HFFc6 (cell line): ENCODE measurements at places on chromosomes 13 and 19. TPM values are rescaled to one million over a fixed set of nuclear protein-coding genes. Genes with fewer than 3 reads are reported as not detected.

The SIAH3 gene
- not detected in 3 replicates for total RNA-seq

The ARL11 gene
- total RNA-seq: not detected in 3 replicates

The BABAM1 gene
- 105 to 129 TPM (median 109 TPM) in 3 replicates for total RNA-seq

The FGF21 gene
- not detected in 3 replicates for total RNA-seq

The WDR18 gene
- total RNA-seq: 47.5 to 53.6 TPM (median 50.6 TPM) in 3 replicates

The APOC4 gene
- not detected in 3 replicates for total RNA-seq

The HSPB6 gene
- total RNA-seq: 37.0 to 92.0 TPM (median 78.7 TPM) in 3 replicates

The CLEC17A gene
- not detected in 2 replicates for total RNA-seq

GRCh38 chr13:59979589-59979988 is 184.1 kb downstream of the DIAPH3 start:
- DNase-seq: no peak

DNA sequence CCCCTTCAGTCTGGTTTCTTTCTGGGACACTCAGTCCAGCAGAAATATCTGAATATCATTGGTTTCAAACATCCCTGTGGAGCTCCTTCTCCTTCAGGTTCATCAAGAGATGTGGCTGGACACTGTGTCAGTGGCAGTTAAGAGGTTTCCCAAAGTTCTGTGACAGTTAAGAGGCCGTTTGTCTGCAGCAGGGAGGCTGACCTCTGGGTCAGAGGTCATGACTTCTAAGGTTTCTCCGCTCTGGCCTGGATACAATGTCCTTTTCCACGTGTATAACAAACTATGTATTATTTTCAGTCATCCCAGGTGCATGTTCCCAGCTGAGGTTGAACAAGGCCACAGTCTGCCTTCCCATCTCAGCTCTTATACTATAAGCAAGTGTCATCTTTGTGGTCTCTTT is 174.9 kb downstream of the B3GLCT start:
- DNase-seq: no peak

GRCh38 chr19:2462635-2463421 is 6.1 kb upstream of the LMNB2 start:
- DNase-seq: peak; percentile 98

DNA sequence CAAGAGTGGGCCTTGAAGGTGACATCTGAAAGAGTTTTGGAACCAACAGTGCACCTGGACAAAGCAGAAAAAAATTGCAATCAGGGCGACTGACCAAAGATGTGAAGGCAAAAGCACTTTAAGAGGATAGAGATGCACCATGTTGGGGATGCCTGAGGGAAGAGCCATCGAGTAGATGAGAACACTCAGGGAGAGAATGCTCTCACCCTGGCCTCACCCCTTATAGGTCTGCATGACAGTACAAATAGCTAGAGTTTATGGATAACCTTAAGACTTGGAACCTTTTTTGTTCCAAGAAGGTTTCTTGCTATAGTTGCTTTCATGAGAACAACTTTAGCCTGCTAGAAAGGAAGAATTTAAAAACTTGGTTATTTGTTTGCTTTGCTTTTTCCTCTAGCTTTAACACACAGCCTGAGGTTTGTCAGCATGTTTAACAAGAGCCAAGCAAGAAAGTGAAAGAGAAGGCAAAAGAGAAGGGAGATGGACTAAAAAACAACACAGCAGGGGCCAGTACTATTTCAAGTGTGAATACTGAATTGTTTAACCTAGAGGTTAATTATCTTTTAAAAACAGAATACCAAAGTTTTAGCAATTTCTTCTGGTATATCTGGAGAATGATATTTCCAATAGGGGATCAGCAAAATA is 418.9 kb downstream of the DIAPH3 start:
- DNase-seq: no peak

DNA sequence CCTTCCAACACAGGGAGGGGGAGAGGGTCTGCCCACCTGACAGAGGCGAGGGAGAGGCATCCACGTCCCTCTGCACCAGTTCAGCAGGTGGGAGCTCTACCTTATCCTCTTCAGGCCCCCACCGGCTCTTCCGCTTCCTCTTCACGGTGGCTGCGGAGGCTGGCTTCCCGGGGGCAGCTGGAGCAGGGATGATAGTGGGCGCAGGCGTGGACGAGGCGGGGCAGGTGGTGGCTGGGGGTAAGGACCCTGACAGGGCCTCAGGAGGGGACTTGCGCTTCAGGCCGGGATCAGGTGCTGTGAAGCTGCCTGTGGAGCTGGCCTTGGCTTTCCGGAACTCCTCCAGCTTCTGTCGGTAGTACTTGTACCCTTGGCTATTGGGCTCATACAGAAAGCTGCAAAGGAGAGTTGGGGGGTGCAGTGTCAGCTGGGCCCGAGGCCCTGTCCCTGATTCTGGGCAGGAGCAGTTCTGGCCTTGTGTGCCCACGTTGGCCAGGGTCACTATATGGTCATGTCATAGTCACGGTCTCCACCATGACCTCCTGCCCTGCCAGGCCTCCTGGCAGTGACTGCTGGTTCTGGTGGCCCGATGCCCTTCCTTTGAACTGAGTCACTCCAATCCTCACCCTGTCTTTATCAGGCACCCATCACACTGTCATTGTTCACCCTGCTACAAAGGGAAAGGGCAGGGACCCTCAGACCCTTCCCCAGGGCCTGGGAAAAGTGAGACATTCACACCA is 23.2 kb downstream of the SUGP1 start:
- DNase-seq: no peak

GRCh38 chr13:50712881-50713280 is 130.6 kb downstream of the DLEU7 start:
- DNase-seq: no peak

- DNase-seq: peak; percentile 56
Observed at GRCh38 chr13:109844396-109844795, 58.0 kb upstream of the IRS2 start.

GRCh38 chr19:947707-948539 is 22.1 kb downstream of the ARID3A start:
- DNase-seq: no peak

DNA sequence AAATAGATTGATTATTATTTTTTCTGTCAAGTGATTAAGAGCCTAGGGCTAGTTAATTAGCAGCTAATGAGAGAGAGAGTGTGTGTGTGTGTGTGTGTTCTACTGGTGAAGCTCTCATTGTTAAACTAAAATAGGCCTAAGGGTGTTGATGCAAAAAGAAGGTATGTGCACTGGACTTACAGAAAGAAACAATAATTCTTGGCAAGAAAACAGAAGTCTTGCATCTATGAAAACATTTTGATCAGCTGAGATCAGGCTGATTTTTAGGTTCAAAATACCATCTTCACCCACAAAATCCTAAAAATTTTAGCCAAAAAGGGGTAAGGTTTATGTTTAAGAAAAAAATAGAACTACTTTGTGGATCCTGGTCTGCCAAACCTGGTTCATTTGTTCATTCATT is 106.5 kb downstream of the POSTN start:
- no peak for DNase-seq

- no peak for DNase-seq
Observed at GRCh38 chr13:75558145-75558840, 8.7 kb downstream of the UCHL3 start.

DNA sequence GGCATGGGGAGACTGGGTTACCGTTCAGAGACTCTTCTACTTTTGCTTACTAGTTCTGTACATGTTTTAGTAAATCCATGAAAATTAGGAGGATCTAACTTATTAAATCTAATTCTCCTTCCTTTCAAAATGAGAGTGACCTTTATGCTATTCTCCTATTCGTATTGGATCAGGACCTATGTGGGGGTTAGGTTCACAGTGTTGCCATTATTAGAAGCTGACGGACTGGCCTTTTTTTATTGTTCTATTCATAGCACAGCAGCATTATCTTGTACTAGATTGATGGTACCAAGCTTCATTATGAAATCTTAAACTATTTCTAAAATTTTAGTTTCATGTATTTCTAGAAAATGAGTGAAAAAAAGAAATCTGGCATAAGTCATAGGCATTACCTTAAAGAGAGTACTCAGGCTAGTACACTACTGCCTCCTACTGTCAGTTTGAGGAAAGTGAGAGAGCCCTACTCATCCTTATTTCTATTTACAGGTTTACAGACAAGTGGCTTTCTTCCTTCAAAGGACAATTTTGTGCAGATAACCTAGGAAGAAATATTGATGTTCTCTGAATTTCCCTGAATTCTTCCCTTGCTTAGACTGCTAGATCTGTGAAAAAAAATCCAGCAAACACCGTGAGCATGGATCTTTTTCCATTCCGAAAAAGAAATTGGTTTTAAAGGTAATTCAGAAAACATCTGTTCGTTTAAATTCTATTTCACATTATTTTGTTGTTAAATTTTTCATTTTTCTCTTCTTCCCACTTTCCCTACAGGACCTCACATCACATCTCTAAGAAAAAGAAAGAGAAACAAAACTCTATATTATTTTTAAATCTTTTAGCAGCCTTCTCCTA is 485.5 kb downstream of the DIAPH3 start:
- DNase-seq: peak; percentile 71

- DNase-seq: no peak
Observed at GRCh38 chr13:64709079-64709478, 2521.1 kb downstream of the PCDH9 start.

DNA sequence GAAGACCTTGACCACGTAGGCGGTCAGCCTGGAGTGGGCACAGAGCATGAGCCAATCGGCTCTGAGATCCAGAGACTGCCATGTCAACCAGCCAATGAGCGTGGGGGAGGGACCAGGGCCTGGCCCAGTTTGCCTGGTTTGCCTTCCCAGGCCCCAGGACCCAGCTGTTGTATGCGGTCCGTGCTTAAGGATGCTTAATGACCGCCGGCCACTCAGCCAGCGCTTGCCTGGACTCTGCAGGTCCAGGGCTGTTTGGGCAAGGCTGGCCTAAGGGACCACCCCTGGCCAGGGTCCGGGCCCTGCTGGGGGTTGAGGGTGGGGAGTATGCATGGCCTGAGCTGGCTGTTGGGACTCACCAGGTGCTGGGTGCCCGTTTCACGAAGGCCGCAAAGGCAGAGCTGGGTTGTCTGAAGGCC is 23.1 kb upstream of the TNFSF14 start:
- no peak for DNase-seq

GRCh38 chr13:41694545-41695301 is 237.4 kb downstream of the RGCC start:
- peak; percentile 92 for DNase-seq

DNA sequence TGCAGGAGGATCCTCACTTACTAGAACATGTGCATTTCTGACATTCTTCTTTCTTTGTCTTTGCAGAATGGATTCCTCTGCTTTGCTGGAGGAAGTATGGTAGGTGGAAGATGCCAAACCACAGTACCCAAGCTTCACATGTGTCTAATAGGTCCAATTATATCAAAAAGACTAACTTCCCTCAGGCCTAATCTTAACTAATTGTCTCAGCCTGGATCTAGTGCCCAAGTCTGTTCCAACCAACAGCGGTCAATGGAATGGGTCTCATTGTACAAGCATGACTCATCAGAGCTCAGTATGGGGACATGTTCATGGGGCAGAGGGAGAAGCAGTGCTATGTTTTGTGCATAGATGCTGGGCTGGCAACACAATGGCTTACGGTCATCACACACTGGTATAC is 81.6 kb upstream of the CSNK1A1L start:
- DNase-seq: peak; percentile 77

- no peak for DNase-seq
Observed at GRCh38 chr19:30733826-30734550, 361.8 kb downstream of the ZNF536 start.

- DNase-seq: no peak
Observed at GRCh38 chr13:64057372-64058020, 2641.8 kb upstream of the PCDH20 start.

DNA sequence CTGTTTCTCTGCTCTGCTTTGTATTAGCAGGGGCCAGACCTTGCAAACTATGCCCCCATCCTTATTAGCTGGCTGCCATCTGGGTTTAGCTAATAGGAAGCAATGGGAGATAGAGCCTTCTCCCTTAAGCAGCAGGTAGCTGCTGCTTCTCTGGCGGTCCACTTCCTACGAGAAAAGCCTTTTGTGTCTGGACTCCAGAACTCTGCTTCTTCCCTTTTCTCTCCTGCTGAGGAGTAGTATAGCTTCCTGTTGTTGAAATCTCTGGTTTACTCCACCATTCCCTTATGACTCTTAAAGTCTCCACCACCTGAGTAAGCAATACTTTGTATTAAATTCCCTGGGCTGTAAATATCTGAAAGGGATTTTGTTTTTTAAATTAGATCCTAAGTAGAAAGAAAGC is 147.1 kb downstream of the DNAJC15 start:
- DNase-seq: no peak

DNA sequence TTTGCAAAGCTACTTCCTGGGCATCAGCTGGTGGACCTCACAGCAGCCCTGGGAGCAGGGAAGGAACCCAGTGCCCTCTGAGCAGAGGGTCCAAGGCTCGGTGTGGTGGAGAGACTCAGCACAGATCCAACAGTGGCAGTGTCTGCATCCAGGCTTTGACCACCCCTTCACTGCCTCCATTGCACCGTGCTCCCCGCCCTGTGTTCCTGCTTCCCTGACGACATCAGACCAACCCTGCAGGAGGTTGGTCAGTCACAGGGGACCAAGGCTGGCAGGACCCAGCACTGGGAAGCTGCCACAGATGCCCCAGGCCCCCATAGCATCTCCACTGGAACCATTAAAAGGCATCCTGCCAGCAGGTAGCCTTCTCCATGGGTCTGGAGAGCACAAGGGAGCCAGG is 7.8 kb upstream of the VSTM2B start:
- no peak for DNase-seq

GRCh38 chr19:6413291-6413690 is 11.3 kb downstream of the KHSRP start:
- DNase-seq: no peak

GRCh38 chr13:83272652-83273240 is 609.5 kb downstream of the SLITRK1 start:
- no peak for DNase-seq

GRCh38 chr19:12983542-12984142 is 11.6 kb upstream of the NFIX start:
- peak; percentile 50 for DNase-seq
